ENCODE measurements at places on chromosomes 13 and 19.

DNA sequence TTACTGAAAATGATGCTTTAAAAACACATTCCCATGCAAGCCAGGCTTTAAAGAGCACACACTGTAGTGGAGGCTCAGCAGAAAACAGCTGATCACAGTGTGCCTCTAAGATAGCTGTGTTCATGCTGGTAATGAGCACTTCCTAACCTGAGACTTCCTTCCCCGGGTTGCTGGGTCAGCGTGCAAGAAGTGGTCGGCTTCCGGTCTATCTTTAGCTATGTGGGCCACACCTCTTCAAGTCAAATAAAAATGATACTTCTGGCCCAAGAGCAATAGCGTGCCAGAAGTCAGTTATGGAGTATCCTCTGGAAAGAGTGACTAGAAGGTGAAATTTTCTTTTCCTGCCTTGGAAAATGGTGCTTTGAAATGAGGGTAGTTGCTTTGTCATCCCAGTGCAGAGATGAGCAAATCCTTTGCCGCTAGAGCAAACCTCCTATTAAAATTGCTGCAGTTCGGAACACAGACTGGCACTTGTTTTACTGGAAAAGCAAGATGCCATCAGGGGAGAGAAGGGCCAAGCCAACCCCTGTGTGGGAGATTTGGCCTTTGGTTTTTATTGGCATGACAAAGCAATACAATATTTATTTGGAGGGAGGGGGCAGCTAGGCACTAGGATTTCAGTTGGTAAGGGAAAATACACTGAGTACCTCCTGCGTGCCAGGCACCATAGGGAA lies 64.2 kb downstream of the ARHGAP35 start:
- no peak for DNase-seq

- no peak for DNase-seq
Measured at GRCh38 chr19:45779231-45780145, 2.8 kb downstream of the DMPK start.

DNA sequence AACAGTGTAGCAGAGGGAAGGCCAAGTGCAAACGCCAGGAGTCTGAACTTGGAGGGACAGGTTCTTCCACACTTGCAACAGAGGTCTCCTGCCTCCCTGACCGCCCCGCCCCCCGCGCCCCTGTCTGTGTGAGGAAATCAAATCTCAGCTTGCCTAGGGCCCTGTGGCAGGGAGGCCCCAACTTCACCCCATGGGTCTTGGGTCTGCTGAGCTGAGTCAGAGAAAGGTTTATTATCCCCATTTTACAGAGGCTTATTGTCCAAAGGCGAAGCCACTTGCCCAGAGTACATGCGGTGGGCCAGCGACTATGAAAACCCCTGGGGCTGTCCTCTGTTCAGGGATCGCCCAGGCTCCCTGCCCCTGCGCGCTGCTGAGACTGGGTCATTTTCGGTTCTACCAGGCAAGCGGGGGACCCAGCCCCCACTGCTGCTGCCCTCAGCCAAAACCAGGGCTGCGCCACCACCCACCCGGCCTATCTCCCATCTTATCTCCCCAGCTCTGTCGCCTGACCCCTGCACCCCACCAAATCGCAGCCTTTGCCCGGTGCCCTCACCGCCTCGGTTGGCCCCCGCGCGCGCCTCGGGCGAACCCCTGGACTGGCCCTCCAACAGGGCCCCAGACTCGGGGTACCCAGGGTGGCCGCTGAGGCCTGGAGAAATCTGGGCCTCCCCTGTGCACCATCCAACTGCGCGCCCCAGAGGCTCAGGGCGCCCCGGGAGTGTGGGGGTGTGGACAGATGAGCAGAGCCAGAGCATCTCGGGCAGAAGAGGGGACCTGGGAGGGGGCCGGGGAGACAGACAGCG lies 850 bp upstream of the CERS4 start:
- no peak for DNase-seq

DNA sequence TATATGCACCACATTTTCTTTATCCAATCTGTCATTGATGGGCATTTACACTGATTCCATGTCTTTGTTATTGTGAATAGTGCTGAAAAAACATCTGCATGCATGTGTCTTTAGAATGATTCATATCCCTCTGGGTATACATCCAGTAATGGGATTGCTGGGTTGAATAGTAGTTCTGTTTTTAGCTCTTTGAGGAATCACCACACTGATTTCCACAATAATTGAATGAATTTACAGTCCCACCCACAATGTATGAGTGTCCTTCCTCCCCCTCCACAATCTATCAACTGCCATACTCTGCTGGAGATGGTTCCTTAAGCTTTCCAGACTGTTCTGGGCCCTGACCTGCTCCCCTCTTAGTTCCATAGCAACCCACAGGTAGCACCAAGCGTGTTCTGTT lies 667.0 kb downstream of the LIG4 start:
- DNase-seq, result no peak

- DNase-seq, result no peak
Measured at GRCh38 chr19:51559240-51559639, 11.8 kb upstream of the ZNF175 start.

- DNase-seq, result no peak
Measured at GRCh38 chr13:87851410-87851809, 180.2 kb downstream of the SLITRK5 start.

Measured in non-pigmented ciliary epithelial cell (primary cell).